ACHN (cell line): ENCODE measurements at places on chromosomes 11 and 22.

- DNase-seq, result no peak
These were observed 951 bp upstream of the EHD1 start for GRCh38 chr11:64879244-64879900.

GRCh38 chr11:78069465-78069864 is 5.8 kb downstream of the THRSP start:
- DNase-seq, result no peak

DNA sequence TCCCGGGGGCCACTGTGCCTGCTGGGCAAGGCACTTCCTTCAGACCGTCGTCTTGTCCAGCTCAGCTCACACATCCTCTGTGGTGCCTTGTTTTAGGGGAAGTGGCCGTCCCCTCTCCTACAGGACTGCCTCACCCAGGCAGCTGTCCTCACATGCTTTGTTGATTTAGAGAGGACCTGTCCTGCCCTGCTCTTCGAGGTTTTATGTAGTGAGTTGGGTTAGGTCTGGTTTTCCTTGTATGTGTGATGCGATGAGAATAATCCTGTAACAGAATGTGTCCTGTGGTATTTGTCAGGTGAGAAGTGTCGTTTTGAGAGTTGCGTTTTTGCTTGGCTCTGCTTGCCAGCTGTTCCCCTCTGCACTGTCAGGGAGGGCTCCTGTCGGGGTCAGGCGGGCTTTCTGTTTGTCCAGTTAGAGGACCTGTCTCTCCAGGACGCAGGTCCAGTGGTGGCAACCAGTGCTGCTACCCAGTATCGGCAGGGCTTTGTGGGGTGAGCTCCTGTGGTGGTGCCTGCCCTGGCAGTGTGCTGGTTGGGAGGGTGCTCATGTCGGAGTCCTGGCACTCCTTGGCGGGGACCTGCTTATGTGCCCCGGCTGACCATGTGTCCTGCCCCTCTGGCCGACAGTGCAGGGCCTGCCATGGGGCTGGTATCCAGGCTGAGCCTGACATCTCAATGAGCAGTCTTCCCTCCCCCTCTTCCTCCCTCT is 41.3 kb downstream of the MUC6 start:
- DNase-seq, result no peak

DNA sequence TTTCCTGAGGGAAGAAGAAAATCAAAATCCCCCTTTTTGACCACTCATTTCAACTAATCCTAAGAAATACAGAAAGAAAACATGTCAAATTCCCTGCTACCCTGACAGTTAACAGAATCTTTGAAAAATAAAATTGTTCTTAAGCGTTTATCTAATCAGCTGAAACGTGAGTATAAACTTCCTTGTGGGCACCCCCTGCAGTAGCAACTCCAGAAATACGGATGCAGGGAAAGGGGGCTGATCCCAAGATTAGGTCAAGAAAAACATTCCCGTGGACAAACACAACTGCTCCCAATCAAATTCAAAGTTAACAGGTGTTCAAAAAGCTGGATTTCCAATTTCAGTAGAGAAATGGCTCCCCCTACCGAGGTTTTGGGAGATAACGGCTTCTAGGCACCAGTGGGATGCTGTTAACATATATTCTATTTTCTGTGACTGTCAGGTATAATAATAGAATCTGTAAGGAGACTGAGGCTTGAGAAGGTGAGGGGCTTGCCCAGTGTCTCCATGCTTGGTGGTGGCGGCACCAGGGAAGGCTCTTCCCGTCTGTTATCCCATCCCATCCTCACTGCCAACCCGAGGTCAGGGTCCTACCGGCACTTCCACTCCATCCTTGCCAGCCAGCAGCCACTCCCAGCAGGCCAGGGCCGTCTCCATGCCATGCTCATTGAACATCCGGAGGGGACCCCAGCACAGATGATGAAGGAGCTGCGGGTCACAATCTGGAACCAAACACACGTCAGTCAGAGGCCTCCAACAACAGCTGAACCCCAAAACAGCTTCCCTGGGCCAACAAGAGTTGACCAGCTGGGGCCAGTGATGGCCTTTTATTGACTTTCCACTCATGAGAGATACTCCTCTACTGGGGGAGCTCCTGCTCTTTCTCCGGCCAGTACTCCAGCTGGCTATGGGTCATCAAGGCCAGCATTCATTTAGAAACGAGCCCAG is 32.0 kb upstream of the SERPIND1 start:
- peak; percentile 33 for DNase-seq

DNA sequence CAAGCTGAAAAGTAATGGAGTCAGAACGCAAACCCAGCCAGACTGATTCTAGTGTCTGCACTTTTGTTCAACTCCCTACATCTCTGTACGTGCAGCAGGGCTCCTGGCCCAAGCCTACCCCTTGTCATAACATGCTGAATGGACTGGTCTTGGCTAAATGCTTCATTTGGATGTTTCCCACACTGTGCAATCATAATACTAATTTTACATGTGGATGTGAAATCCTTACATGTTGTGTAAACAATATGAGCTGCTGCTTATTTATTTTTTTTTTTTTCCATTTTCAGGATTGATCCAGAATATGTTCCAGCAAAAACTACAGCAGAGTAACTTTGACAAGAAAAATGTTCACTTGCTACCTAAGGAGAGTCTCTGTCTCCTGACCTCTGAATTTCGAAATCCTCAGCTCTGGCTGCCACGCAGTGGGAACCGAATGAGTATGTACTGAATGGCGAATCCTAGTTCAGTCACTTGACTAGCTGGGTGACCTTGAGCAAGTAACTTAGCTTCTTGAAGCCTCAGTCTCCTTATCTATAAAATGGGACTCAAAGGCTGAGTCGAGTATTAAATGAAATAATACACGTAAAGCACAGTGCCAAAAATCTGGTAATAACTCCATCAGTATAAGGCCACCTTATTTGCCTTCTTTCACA is 133.4 kb downstream of the EHF start:
- no peak for DNase-seq

DNA sequence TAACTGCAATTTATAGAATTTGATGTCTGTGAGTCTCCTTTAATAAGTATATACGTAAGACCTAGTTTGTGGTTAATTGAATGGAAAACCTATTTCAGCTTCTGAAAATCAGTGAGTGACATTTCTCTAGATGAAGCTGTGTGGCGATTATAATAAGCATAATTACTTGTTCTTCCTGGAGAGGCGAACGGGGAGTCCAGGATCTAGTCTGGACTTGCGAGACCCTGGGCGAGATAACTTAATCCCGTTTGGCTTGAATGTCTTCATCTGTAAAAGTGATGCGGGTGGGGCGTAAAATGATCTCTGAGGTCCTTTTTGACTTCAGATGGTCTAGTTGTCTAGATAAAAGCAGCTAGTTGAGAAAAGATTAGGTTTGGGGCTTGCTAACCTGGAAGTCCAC is 1.1 kb downstream of the PRRG4 start:
- DNase-seq, result no peak

DNA sequence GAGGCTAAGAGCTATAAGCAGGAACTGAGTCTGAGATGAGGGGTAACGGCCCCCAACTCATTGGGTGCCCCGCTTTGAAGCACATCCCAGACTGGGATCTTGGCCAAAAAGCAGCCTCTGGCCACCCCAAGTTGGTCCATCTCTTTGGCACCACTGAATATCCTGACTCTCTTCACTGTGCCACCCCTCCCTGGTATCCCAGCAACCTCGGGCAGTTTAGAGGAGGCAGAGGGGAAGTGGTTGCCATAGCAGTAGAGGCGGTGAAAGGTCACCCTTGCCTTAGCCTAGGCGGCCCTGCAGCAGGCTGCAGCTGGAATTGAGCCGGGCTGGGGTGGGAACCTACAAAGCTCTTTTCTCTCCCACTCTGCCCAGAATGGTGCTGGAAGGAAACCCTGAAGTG is 1.1 kb downstream of the PELI3 start:
- DNase-seq, result no peak

- DNase-seq, result no peak
These were observed 1416.4 kb upstream of the RAG2 start for GRCh38 chr11:38014405-38014804.

DNA sequence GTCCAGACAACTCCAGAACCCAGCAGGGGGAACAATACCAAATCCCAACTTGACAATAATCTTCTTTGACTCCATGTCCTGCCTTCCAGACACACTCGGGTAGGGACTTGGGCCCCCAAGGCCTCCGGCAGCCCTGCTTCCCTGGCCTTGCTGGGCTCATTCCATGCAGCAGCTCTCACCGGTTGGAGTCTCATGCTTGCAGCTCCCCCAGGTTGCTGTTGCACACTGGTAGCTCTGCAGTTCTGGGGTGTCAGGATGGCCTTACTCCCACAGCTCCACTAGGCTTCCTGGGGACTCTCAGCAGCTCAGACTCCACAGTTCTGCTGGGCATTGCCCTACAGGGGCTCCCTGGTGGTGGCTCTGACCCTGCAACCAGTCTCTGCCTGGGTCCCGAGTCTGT is 42.8 kb downstream of the ST3GAL4 start:
- DNase-seq, result no peak

GRCh38 chr11:2651054-2651617 is 48.7 kb downstream of the KCNQ1OT1 start:
- no peak for DNase-seq

GRCh38 chr11:34224434-34224966 is 119.1 kb downstream of the NAT10 start:
- no peak for DNase-seq

- DNase-seq, result no peak
These were observed 219.4 kb downstream of the CADM1 start for GRCh38 chr11:115284773-115285172.
